Natural killer cell treated with Interleukin-12 subunit alpha and Interleukin-12 subunit beta and Interleukin-15 and Interleukin-18, amount 100 ng/mL, for 72 hours (primary cell): ENCODE measurements at places on chromosomes 16 and 17. TPM values are rescaled to one million over a fixed set of nuclear protein-coding genes. Genes with fewer than 3 reads are reported as not detected.
A peak's percentile ranks its signal among the peaks of the same experiment; 100 is the strongest.

GRCh38 chr17:31491376-31492131 lies 100.1 kb downstream of the RAB11FIP4 start:
- DNase-seq = peak; percentile 39

DNA sequence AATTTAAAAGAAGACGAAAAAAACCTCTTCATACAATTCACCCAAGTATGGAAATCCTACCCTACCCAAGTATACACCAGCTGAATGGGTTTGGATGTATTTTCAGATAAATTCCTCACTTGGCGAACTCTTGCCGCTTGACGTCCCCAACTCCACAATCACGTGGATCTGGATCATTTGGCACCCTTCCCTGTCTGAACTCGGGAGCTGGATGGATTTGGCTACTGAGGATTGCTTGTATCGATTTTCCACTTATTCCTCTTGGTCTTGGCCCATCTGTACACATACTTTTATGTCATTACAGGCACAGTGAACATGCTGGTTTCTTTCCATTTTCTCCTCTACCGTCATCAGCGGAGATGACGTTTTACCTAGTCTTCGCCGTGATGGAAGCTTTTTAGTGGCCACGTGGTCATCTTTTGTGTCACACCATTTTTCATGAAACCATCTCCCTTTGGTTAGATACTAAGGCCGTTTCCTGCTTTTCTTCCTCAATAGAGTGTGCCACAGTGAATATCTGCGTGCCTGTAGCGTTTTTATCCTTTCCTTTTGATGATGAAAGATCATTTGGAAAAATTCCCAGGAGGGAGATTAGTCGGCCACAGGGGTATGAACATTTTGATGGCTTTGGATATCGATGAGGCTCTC lies 47.1 kb downstream of the CMIP start:
- DNase-seq = no peak

Gene KRTAP4-3
- not detected for total RNA-seq

Gene RDM1
- 1.3 TPM for total RNA-seq

- no peak for DNase-seq
Measured at GRCh38 chr17:35170968-35171771, 23.0 kb downstream of the SLC35G3 start.

DNA sequence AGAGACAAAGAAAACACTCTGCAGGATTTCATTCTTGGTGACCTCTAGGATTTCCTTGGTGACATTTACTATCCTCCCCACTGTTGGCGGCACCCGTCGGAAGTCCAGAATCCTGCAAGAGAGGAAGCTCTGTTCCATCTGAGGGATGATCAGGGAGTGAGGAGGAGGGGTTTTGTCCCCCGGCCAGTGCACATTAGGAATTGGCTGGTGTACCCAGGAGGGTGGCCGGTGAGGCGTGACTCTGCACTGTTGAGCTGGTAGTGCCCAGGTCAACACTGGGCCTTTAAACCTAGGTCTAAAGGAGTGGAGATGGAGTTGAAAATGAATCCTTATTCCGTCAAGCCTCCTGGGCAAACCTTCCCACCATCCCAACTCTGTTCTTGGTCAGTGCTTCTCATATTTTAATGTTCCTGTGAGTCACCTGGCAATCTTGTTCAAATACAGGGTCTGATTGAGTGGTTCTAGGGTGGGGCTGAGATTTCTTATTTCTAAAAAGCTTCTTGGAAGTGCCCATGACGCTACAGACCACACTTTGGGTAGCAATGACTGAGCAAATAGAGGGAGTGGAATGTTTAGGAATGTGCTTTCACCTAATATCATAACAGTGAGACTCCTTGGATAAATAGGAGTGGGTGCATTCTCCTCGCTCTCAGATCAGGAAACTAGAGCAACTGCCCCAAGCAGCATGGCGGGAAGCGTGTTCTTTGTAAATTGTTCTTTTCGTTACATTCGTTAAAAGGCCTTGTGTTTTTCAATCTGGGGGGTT lies 30.7 kb downstream of the PRKAR1A start:
- DNase-seq = no peak

GRCh38 chr17:31111183-31111582 lies 16.4 kb downstream of the NF1 start:
- DNase-seq = no peak

Gene KRTAP4-9
- not detected for total RNA-seq

DNA sequence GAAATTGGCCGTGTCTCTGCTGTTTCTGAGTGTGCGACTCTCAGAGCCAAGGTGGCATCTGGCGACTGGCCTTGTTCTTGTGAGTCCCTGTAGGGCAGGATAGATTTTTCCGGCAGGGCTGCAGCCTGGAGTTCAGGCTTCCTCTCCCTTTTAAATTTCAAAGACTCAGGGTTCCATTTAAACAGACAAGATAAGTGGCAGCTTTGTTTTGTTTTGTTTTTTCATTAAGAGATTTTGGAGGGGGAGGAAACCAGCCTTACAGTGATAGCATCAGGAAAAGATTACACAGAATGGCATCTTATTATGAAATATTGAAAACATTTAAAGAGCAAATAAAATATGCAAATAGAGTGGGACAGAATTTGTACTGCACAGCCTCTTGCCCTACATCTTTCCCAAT lies 151.3 kb downstream of the RPTOR start:
- DNase-seq = no peak

DNA sequence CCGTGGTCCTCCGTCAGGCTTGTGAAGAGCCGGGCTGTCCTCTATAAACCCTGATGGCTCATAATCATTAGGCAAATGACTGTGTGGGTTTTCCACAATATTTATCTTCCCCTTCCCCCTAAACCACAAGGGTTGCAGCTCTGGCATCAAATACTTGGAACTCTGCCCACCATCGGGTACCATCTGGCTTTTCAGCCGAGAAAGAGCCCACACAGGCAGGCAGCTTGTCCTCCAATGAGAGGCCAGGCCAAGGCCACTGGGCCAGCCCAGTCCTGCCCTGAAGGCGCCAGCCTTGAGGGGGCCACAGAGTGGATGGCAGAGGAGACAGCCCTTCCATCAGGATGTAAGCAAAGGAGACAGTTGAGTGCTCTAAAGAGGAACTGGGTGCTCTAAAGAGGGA lies 31.8 kb upstream of the NAT9 start:
- no peak for DNase-seq

Gene OTOP2
- not detected for total RNA-seq

GRCh38 chr17:6066183-6066948 lies 3.8 kb upstream of the WSCD1 start:
- DNase-seq = no peak

Gene TMIGD1
- total RNA-seq = not detected
